Activated T-helper 17 cell treated with anti-CD3 and anti-CD28 coated beads, Interleukin-2, amount 50 U/mL, for 72 hours (primary cell): ENCODE measurements at places on chromosomes 3 and 15.

DNA sequence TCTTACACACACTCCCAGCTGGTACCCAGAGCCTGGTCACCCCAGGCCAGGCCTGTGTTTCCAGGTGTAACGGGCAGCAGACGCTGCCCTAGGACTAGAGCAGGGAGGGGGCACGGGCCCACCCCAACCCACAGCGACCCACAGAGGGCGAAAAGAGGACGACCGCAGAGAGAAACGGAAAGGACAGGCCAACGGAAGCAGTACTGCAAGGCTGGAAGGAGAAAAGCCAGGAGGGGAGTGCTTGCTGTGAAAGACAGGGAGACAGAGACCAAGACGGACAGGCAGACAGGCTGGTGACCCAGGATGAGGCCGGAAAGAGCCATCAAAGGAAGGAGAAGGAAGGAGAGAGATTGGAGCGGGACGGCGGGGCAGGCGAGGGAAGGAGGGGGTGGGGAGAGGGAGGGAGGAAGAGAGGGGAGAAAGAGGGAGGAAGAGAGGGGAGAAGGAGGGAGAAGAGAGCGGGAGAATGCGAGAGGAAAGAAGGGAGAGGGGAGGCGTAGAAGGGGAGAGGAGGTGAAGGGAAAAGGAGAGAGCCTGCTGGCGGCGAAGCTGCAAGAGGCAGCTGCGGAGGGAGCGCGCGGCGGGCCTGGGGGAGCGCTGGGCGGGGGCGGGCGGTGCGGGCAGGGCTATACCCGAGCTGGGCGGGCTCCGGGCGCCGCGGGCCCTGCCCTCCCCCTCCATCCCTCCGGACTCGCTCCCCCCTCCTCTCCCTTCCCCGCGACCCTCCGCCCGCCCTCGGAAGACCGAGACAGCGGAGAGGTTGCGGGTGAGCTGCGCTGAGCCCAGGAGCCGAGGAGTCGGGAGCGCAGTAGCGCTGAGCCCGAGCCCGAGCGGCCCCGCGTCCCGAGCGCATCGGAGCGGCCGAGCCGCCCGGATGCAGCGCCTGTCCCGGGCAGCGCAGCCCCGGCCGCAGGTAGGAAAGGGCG is at the start of gene SLC6A1:
Gene SLC6A1 (plus strand): TSS at position 732 of the 926 bp plus-strand sequence. CDS start 24,464 bp downstream, outside the sequence.
- ATAC-seq, result no peak

- no peak for ATAC-seq
These were observed 624.3 kb upstream of the EPHA6 start for GRCh38 chr3:96190024-96190616.

GRCh38 chr3:42129014-42129953 is 38.1 kb downstream of the TRAK1 start:
- peak; percentile 82 for ATAC-seq

GRCh38 chr3:144036498-144036897 is 64.9 kb downstream of the DIPK2A start:
- ATAC-seq, result no peak

DNA sequence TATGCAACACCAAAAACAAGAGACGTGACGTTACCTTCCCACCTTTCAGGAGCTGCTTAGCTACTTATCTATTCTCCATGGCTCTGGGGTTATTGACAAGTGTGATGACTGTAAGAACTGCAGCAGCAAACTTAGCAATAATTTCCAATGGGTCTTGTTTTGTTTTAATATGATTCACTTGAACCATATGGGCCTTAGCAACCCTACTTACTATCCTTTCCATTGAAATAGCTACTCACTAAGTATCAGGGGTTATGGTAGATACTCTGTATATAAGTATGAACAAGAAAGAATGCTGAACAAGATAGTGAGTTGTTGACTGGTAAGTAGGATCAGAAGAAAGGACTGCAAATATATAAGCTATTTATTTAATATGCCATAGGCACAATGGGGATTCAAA is 69.3 kb upstream of the BBX start:
- ATAC-seq, result peak; percentile 34

DNA sequence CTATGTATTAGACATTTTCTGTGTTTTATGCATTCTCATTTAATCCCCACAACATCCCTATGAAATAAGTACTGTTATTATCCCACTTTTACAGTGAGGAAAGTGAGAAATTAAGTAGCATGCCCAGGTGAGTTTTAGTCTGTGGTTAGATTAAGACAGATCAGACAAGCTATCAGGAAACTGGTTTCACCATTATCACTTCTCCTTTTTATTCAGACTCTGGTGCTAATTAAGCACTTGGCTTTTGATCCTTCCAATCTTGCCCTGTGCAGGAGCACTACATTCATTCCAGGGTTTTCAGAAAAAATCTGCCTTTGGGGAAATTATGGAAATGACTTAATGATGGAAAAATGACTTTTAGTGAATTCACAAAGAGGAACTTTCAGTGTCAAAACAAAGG is 115.2 kb downstream of the TMEM108 start:
- ATAC-seq, result no peak

GRCh38 chr3:71117572-71118247 is 465.8 kb downstream of the FOXP1 start:
- ATAC-seq, result peak; percentile 41

- no peak for ATAC-seq
These were observed 1225.1 kb downstream of the OTOL1 start for GRCh38 chr3:162721736-162722135.

- no peak for ATAC-seq
These were observed 34.7 kb downstream of the SLC28A1 start for GRCh38 chr15:84919106-84919667.

DNA sequence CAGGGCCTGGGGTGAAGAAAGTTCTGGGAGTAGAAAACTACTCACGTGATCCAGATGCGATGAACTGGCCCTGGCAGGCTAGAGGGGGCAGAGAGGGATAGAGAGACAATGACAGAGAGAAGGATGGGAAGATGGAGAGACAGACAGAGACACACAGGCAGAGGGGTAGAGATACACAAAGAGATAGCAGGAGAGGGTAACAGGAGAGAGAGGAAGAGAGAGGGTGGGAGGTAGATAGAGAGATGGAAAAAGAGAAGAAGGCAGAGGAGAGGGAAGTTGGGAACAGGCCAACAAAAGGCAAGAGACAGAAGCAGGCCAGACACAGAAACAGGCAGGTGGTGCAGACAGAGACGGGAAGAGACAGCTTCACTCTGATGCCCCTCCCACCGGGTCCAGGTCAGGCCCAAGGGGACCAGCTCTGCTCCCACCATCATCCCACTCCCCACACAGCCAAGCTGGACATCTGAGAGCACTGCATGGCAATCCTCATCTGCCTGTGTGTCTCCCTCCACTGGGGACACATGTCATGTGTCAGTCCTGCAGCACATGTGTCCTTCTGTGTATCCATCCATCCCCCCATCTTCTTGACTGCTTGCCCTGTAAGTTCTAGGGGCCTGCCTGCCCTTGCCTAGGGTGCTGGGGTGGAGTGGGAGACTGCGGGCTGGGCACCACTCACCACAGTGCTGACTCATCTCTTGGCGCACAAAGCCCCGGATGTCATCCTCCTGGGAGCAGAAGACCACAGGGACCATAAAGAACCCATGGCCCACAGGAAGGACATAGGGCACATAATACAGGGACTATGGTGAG is 2.2 kb upstream of the UCN2 start:
- ATAC-seq, result peak; percentile 68

DNA sequence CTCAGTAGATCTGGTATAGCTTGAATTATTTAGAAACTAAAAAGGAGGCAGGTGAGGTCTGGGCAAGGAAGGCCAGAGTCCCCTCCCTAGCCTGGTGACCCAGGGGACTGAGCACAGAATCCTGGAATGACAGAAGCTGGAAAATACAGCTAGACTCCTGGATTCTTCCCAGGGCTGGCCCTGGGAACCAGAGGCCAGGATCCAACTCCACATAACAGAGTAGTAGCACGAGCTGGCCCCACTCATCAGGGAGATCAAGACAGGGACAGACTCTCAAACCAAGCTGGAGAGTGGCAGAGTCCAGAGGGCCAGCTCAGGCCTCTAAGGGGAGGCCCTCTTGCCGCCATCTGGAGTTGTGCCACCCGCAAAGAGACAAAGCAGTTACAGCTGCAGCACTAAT is 10.7 kb downstream of the VIPR1 start:
- ATAC-seq, result no peak

- ATAC-seq, result no peak
These were observed 8.2 kb downstream of the ALG3 start for GRCh38 chr3:184240384-184241140.

DNA sequence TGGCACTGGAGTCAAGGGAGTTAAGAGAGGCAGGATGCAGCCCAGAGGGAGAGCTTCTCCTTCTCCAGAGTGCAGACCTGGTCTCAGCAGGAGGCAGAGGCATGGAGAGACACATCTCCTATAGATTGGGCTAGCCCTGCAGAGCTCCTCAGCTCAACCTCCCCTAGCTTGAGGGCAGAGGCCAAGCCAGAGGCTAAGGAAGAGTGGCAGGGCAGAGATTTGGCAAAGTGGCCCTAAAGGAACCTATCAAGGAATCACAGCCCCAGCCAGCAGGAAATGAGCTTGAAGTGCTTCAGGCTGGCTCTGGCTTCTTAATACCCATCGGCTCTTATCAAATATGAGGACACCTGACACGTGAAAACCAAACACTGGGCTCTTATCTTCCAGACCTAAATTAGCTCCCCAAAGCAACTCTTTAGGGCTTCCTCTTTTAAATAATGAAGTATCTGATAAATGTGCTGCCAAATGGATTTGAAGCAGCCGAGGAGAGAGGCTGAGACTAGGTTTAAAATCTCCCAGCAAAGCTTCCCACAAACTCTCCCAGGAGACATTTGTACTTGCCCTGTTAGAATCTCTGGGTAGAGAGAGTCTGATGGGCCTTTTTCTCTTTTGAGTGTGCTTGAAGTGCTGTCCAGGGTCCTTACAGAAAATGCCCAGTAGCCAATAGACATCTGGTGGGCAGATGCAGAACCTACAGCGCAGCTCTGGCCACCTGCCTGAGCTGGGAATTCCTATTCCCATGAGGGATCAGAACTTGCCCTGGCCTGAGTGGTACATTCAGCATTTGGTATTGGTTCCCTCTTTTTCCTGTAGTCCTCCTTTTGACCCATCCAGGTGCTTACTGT is 271.4 kb downstream of the CLSTN2 start:
- no peak for ATAC-seq

DNA sequence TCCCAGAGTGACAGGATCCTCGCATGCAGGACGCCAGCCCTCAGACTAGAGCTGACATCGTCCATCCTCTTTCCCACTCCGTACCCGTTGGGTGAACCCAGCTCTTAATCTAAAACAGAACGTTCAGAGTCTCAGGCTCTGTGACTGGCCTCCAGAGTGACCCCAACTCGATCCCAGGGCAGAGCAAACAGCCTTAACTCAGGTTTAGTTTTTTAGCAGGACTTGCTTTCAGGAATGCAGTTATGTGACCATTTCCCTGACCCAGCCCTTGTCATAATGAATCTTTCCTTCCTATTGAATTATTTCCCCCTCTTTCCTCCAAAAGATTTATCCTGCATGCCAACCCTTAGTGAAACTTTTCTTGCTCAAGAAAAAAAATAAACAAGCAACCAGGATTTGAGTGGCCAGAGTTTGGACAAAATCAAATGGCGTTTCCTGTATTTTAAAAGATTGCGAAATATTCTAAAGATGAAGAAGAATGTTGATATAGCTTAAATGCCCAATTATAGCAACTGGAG is 47.8 kb upstream of the RARB start:
- no peak for ATAC-seq

GRCh38 chr3:20060974-20061685 is 20.9 kb downstream of the KAT2B start:
- ATAC-seq, result peak; percentile 69

DNA sequence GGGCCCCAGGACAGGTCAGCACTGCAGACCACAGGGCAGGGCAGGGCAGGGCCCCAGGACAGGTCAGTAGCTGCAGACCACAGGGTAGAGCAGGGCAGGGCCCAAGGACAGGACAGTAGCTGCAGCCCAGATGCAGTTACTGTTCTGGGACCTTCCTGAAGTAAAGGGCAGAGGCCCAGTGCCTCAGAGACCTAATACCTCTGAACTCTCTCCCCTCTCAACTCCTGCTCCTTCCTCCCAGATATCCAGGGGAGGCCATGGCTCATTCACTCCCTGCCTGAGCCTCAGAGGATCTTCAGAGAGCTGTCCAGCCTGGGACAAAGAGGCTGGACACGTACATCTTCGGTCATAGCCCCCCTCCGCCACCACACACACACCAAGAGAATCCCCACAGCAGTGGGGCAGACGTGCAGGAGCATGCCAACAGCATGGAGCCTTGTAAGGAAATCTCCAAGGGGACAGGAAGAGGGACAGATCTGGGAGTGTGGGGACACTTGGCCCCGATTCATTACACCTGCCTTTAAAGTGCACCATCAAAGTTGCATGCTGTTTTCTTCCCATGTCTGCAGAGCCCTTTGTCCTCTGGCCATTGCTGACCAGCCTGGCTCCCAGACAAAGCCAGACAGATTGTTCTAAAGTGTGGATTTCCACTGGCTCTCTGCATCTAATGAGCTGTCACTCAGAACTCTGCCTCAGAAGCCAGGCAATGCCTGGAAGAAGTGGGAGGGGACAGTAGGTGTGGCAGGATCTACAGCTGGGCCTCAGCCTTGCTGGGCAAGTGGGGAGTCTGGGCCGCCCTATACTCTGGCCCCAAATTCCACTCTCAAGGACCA is 24.2 kb upstream of the BUB1B start:
- ATAC-seq, result no peak

GRCh38 chr3:141840737-141841544 is 35.5 kb upstream of the ATP1B3 start:
- peak; percentile 78 for ATAC-seq

GRCh38 chr3:112508860-112509259 is 9.6 kb upstream of the BTLA start:
- ATAC-seq, result no peak

GRCh38 chr3:171506743-171507319 is 46.6 kb upstream of the TNIK start:
- no peak for ATAC-seq
